ENCODE measurements at places on chromosomes 2 and 18.

DNA sequence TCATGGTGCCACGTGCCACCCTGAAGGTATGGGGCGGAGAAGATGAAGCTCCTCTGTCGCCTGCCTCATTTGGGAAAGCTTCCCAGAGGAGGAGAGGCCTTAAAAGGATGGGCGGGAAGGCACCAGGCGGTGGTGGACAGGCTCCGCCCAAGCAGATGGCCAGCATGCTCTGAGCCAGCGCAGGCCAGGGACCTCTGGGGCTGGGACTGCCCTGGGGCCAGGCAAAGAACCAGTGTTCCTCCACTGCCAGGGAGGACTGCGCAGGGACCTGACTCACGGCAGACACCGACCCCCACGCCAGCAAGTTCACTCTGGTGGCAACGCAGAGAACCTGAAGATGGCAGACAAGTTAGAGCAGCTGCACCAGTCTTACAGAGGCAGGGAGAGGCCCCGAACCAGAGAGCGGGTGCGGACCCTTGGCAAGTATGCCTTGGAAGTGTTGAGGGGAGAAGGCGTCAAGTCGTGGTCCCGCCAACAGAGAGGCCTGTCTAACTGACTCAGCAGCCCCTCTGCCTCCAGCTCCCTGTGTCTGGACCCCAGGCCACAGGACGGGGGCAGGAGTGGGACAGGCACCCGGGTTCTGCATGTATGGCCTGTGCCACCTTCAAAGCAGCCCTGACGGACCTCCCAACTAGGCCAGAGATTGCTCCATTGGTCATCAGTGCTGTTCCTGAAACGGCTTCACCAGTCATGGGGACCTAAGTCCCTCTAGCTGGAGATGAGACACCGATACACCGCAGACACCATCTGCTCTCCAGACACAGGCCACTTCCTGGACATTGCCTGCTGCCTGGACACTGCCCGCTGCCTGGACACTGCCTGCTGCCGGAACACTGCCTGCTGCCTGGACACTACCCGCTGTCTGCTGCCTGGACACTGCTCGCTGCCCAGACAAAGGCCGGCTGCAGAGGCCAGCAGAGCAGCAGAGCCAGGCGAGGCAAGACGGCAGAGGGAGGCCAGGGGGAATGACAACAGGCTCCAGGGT is 124.7 kb downstream of the HDAC4 start:
- DNase-seq = no peak

DNA sequence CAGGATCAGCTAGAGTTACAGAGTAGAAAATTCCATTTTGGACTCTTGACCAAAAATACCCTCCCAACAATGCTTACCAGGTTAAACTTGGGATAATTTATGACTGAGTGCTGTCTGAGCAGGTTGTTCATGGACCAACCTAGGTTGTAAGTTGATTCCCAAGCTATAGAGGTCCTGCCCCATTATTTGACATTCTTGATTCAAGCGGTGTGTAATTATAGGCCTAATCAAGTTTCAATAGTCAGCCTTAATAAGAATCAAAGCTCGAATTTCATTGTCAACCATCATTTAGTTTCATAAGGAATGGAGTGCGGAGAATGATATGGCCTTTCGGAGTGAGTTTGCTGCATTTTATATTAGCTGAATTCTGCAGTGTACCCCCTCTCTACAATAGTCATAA is 152.8 kb upstream of the FIGN start:
- DNase-seq = no peak

GRCh38 chr18:7727361-7728076 is 160.4 kb downstream of the PTPRM start:
- no peak for DNase-seq

DNA sequence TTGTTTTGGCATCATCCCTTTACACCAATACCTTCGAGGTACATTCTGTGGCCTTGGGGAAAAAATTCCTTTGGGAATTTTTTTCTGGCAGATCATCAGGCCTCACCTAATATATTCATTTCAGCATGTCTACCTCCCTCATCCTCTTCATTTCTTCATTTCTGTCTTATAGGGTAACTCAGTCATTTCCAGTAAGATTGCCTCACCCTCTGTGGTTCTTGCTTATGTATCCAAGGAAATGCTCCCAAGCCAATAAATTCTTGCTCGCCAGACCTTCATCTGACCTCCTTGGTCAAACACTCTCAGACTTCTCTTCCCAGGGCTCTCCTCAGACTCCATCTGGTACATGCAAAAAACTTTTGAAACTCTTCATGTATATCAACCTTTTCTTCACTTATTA is 265.6 kb downstream of the TMX3 start:
- DNase-seq = no peak

GRCh38 chr2:195468771-195469170 is 188.3 kb upstream of the SLC39A10 start:
- DNase-seq = no peak

- no peak for DNase-seq
These were observed 45.5 kb downstream of the PPP3R1 start for GRCh38 chr2:68206793-68207192.

- no peak for DNase-seq
These were observed 98.1 kb downstream of the CDH2 start for GRCh38 chr18:28078849-28079248.

- no peak for DNase-seq
These were observed 25.5 kb downstream of the TCF7L1 start for GRCh38 chr2:85158559-85159273.

DNA sequence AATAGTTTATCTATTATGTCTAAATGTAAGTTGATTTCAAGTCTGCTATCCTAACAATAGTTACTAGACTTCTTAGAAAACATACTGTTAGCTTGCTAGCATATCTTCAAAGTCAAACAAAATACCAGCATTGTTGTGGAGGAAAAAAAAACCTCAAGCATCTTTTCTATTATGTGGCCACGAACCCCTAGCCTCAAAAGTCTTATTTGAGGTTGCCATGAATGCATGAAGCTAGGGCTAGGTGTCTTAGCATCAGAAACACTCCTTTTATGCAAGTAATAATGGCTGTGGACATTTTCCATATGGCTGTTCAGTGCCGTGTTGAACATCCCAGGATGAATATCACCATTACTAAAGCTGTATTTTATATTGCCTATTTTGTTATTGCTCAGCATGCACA is 86.6 kb upstream of the OTX1 start:
- DNase-seq = no peak

GRCh38 chr18:52190195-52190594 is 149.8 kb upstream of the DCC start:
- no peak for DNase-seq

DNA sequence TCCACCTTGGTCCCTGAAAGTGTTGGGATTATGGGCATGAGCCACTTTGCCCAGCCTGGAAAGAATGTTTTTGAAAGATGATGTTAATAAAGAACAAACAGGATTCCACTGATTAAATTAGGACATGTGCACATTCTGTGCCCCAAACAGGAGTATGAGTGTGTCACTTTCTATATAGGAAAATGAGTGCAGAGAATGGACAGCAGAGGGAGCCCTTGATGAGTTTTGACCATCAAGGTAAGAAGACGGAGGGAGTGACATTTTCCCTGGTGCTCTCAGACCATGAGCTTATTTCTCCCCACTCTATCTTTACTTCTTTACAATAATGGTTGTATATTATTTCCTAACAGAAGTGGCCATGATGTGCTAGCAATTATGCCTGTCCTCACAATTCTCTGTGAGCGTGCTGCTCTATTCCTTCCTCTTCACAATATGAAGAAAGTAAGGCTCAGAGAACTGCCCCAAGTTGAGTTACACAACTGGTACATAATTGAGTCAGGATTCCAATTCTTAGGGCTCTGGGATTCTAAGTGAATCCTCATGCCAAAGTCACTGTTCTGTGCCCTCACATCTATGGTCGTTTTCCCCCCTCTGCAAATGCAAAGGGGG is 20.6 kb downstream of the RPL37A start:
- peak; percentile 33 for DNase-seq

GRCh38 chr18:62044490-62045000 is 142.3 kb downstream of the PIGN start:
- no peak for DNase-seq

GRCh38 chr2:233566141-233566956 is at the start of gene USP40:
Gene USP40 (minus strand): TSS chr2:233566782. CDS start chr2:233565554, 1,228 bp downstream.
- peak; percentile 15 for DNase-seq

DNA sequence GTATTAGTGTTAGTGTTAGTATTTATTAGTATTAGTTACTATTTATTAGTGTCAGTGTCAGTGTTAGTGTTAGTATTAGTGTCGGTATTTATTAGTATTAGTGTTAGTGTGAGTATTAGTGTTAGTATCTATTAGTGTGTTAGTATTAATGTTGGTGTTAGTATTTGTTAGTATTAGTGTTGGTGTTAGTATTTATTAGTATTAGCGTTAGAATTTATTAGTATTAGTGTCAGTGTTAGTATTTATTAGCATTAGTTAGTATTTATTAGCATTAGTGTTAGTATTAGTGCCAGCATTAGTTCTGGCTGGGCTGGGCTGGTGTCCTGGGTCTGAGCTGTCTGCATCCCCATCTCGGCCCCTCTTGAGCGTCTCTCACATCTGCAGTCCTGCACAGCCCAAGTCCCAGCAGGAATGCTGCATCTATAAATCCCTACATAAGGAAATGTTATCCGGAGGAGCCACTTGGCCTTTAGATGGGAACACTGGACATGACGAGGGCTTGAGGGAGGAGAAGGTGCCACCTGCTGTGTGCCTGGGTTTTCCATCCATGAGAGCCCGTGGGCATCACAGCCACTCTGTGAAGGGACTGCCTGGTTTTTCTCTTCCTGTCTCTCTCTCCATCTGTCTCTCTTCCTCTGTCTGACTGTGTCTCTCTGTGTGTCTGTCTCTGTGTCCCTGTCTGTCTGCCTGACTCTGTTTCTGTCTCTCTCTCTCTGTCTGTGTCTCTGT is 33.6 kb downstream of the TWIST2 start:
- no peak for DNase-seq

- DNase-seq = no peak
These were observed 43.2 kb upstream of the MAPRE3 start for GRCh38 chr2:26927221-26927620.

- DNase-seq = no peak
These were observed 371.6 kb downstream of the TGIF1 start for GRCh38 chr18:3821524-3821923.

- no peak for DNase-seq
These were observed 5.6 kb upstream of the SGPP2 start for GRCh38 chr2:222418739-222419138.

DNA sequence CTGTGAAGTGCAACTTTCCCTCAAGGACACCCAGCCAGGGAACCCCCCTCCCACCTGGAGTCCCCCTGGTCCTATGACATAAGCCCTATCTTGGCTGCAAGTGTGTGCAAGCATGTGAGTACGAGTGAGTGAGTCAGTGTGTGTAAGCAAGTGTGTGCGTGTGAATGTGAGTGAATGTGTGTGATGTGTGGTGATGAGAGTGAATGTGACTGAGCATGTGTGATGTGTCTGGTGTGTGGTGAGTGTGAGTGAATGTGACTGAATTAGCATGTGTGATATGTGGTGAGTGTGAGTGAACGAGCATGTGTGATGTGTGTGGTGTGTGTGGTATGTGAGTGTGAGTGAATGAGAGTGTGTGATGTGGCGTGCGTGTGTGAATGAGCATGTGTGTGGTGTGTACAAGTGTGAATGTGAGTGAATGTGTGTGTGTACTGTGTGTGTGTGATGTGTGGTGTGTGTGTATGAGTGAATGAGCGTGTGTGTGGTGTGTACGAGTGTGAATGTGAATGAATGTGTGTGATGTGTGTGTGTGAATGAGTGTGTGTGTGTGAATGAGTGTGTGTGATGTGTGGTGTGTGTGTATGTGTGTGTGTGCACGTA is 68.8 kb upstream of the SMAD7 start:
- DNase-seq = no peak

- DNase-seq = no peak
These were observed 367.7 kb upstream of the SALL3 start for GRCh38 chr18:78611869-78612268.

DNA sequence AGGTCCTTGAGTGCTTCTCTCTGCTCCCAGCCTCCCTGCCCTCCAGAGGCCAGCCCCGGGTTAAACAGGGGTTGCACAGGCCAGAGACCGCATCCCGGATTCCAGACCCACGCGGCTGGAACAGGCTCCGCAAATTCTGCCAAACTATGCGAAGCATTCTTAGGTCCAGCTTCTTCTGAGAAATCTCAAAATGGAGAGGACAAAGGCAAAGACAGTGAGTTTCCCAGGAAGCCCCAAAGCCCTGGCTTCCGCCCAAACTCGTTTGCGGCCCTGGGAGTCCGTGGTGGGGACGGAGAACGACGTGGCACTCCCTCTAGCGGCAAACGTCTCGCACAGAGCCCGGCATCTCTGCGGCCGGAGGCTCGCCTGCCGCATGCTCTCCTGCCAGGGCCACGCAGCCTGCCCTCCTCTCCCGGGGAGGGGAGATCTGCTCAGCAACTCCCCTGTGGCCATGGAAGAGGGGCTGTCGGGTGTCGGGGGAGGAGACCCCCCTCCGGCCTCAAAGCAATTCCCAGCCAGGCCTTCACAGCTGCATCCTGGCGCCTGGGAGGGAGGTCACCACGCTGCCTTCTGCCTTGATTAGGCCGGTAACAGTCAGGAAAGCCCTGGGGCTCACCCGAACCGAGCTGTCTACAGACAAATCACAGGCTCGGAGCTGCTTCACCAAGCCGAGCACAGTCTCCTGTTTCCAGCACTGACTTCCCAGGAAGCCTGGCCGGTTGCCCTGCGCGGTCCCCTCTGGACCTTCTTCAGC is 33.4 kb upstream of the KLHL29 start:
- no peak for DNase-seq

DNA sequence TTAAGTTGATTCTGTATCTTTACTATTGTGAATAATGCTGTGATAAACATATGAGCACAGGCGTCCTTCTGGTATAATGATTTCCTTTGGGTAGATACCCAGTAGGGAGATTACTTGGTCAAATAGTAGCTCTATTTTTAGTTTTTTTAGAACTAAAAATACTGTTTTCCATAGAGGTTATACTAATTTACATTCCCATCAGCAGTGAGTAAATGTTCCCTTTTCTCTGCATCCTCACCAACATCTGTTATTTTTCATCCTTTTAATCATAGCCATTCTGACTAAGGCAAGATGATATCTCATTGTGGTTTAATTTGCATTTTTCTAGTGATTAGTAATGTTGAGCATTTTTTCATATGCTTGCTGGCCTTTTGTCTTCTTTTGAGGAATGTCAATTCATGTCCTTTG is 35.1 kb downstream of the PMS1 start:
- DNase-seq = no peak

GRCh38 chr2:111663471-111664274 is 220.3 kb downstream of the ANAPC1 start:
- no peak for DNase-seq

DNA sequence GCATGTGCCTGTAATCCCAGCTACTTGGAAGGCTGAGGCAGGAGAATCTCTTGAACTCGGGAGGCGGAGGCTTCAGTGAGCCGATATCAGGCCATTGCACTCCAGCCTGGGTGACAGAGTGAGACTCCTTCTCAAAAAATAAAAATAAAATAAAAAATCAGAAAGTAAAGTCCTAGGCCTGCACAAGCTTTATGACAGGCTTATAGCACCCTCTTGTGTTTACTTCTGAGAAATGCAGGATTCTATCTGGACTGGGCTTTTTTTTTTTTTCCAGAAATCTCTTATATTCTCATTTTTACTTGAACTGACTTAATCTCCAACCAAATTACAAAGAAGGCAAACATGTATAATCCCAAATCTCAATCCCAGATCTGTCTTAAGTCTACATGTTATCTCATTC is 26.1 kb upstream of the REG3G start:
- no peak for DNase-seq

Data from stimulated activated CD8-positive, alpha-beta memory T cell treated with anti-CD3 and anti-CD28 coated beads, Interleukin-7, amount 100 ng/mL, for 4 hours (primary cell).